Activated CD4-positive, alpha-beta T cell treated with anti-CD3 and anti-CD28 coated beads, Interleukin-2, amount 50 U/mL, for 1 hour (primary cell): ENCODE measurements at places on chromosomes 5 and 9.

DNA sequence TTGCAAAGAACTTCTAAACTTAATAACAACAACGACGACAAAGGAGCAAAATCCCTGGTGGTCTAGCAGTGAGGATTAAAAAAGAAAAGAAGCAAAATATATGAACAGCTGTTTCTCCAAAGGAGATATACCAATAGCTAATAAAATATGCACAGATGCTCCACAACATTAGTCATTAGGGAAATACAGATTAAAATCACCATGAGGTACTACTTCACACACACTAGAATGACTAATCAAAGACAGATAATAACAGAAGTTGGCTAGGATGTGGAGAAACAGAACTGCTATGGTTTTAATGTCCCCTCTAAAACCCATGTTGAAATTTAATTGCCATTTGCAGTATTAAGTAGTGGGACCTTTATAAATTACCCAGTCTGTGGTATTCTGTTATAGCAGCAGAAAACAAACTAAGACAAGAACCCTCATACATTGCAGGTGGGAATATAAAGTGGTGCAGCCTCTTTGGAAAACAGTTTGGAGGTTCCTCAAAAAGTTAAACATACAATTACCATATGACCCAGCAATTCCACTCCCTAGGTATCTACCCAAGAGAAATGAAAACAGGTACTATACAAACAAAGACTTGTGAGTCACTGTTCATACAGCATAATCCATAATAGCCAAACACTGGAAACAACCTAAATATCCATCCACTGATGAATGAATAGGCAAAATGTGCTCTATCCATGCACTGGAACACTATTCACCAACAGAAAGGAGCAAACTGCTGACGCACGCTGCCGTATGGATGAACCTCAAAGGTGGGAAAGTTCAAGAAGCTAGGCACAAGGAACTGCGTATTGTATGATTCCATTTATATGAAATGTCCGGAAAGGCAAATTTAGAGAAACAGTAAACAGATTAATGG, 11.4 kb upstream of the DUSP1 start:
- no peak for DNase-seq

GRCh38 chr9:111294691-111295451, 35.2 kb downstream of the OR2K2 start:
- no peak for DNase-seq

DNA sequence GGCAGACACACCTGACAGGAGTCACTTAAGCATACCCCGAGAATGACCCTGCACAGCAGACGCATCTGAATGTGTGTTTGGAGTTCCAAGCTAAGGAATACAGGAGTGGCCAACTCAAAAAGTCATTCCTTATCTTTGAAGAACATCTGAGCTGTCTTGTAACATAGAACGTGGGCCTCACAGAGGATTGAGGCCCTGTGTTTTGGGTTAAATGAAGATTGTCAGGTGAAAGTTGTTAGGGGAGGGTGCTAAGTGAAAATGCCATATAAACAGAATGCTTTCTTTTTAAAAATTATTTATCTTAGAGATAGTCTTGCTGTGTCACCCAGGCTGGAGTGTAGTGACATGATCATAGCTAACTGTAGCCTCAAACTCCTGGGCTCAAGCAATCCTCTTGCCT, 100.9 kb downstream of the PIK3R1 start:
- no peak for DNase-seq

DNA sequence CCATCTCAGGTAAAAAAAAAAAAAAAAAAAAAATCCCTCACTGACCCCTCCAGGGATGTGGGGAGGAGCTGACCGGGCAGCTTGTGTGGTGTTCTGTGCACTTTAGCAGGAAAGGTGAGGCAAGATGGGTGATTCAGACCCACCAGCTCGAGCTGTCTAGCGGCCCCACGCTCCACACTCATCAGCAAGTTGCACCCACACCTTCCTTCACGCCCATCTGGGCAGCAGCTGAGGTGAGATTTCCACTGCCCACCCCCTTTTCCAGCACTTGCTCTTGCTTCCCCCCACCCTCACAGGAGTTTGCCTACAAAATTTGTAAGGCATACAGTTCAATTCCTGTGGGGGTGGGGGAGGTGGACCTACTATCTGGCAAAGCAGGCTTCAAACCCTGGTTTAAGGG, 58.7 kb upstream of the ZNF354B start:
- DNase-seq = no peak

DNA sequence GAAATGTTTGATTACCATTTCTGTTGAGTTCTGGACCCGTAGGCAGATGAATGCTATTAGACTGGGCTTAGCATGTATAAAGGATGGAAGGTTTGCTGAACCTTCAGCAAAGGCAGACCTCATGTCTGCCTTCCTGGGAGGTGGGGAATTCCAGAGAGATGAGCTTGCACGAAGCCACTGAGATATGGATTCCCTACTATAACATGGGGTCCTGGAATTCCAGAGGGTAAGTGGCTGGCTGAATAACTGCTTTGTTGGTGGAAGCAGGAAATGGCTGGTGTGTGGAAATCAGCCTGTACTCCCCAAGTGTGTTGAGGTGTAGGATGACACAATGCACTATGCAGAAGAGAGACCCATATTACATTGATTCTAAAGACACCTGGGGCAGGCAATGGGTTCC, 526.4 kb downstream of the CTNND2 start:
- DNase-seq = no peak
